ENCODE measurements at places on chromosomes 4 and X. TPM values are rescaled to one million over a fixed set of nuclear protein-coding genes. Genes with fewer than 3 reads are reported as not detected.

GRCh38 chr4:8164194-8164565 lies 5.6 kb upstream of the ABLIM2 start:
- H3K36me3 ChIP-seq, result no peaks in the 10 kb centered on the region
- no peak overlapping the region for H3K27ac ChIP-seq
- no peaks in the 10 kb centered on the region for H3K27me3 ChIP-seq
- no peaks in the 10 kb centered on the region for H3K4me1 ChIP-seq
- H3K4me3 ChIP-seq, result no peak overlapping the region

The AFM gene
- total RNA-seq, result 188 TPM

GRCh38 chr4:126446917-126447316 lies 1132.2 kb downstream of the FAT4 start:
- H3K36me3 ChIP-seq, result no peaks in the 10 kb centered on the region
- H3K27me3 ChIP-seq, result no peaks in the 10 kb centered on the region
- no peak for DNase-seq
- no peak overlapping the region for H3K4me3 ChIP-seq
- no peak overlapping the region for H3K27ac ChIP-seq

The NAA10 gene
- total RNA-seq, result 45.5 TPM

The CPE gene
- total RNA-seq, result 4.6 TPM

The FGF13 gene
- 1.2 TPM for total RNA-seq

GRCh38 chrX:122091571-122091970 lies 1044.2 kb downstream of the GLUD2 start:
- H3K4me3 ChIP-seq, result no peak overlapping the region
- no peak for DNase-seq
- no peaks in the 10 kb centered on the region for H3K4me1 ChIP-seq
- no peak overlapping the region for H3K27ac ChIP-seq
- H3K27me3 ChIP-seq, result no peaks in the 10 kb centered on the region

DNA sequence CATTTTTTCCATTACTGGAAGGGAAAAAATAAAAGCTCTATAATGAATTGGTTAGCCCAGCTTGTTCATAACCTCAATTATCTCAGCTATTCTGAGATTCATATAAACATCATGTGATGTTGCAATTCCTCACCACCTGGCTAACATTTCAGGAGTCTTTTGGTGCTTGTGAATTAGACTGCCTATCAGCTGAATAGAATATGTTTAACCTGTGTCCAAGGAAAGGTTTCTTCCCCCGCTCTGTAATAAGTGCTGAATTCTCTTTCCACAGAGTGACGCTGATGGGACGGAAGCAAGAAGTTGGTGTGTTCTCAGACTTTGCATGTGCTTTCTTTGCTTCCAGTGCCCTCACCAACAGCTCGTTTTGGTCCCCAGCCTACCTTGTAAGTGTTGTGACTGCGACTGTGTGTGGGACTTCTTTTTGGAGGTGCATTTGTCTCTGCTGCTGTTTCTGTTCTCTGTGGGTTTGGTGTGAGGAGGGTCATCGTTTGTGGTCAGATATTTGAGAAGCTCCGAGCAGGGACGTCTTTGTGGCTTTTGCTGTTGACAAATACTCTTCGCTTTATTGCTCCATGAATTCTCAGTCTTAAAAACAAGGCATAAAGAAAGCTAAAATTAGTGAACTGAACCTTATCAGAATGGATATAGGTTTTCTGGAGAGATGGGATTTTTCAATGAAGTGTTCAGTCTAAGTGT lies 61.7 kb downstream of the PPARGC1A start:
- H3K4me3 ChIP-seq, result no peak overlapping the region
- H3K36me3 ChIP-seq, result peaks cover 6% of the 10 kb centered on the region
- H3K27ac ChIP-seq, result no peak overlapping the region
- no peaks in the 10 kb centered on the region for H3K27me3 ChIP-seq
